Left cardiac atrium (tissue), 4 donors: ENCODE measurements at places on chromosomes 16 and 17. TPM values are rescaled to one million over a fixed set of nuclear protein-coding genes. Genes with fewer than 3 reads are reported as not detected.

GRCh38 chr16:58332997-58333700 is 38.3 kb upstream of the PRSS54 start:
- no peak for DNase-seq

DNA sequence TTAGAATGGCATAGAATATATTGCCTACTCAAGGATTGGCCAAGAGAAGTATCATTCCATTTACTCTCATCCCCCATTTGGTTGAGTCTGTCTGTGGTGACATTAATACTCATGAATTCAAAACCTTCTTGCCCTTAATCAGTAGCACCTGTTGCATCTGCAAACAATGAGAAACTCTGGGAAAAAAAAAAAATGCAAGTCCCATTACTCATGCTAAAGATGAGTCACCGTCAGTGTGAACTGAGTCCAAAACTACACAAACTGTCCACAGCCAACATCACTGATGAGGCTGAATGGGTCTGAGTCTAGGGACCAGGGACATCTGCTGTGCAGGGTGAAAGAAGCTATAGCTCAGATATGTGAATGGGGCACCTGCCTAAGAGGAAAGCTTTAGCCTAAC is 96.9 kb upstream of the ADAMTS18 start:
- DNase-seq = no peak

ATXN1L gene
- 16.8 TPM for total RNA-seq

GRCh38 chr17:14859542-14859941 is 405.6 kb downstream of the PMP22 start:
- no peak for DNase-seq

FAM20A gene
- total RNA-seq = 9.0 TPM

DHX38 gene
- 45.3 TPM for total RNA-seq

- DNase-seq = no peak
Observed at GRCh38 chr16:22962905-22963304, 148.9 kb downstream of the HS3ST2 start.

PARN gene
- 17.3 TPM for total RNA-seq

TBC1D3C gene
- 0.32 TPM for total RNA-seq

- DNase-seq = no peak
Observed at GRCh38 chr17:79685121-79685520, 45.6 kb upstream of the ENPP7 start.
